ENCODE measurements at places on chromosomes 12 and 14.

DNA sequence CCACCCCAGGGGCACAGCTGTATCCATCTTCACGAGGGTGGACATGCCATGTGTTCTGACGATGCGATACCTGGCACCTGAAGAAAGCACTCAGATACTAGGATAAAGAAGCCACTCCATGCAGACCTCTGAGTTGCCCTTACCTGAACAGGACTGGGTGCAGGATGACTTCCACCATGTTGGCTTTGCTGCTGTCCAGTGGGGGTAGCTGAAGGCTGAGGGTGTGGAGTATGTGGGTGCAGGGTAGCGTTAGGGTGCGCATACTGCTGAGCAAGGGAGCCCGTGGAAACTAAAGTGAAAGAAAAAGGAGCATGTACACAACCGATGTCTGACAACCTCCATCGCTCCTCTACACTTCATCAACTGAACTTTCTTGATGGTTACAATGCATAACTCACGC lies 51.3 kb downstream of the SH2B3 start:
- peaks cover 7% of the 10 kb centered on the region for H3K4me1 ChIP-seq
- ATAC-seq = no peak
- no peaks in the 10 kb centered on the region for H3K27me3 ChIP-seq
- H3K36me3 ChIP-seq = peaks cover 86% of the 10 kb centered on the region
- H3K27ac ChIP-seq = no peak overlapping the region

GRCh38 chr14:40416565-40416964 lies 984.3 kb upstream of the FBXO33 start:
- H3K27ac ChIP-seq = no peak overlapping the region
- no peaks in the 10 kb centered on the region for H3K27me3 ChIP-seq
- no peaks in the 10 kb centered on the region for H3K36me3 ChIP-seq
- H3K4me3 ChIP-seq = no peak overlapping the region

GRCh38 chr12:18373181-18373580 lies 111.9 kb downstream of the PIK3C2G start:
- H3K4me3 ChIP-seq = no peak overlapping the region
- no peaks in the 10 kb centered on the region for H3K36me3 ChIP-seq
- no peak for ATAC-seq
- H3K27me3 ChIP-seq = no peaks in the 10 kb centered on the region
- H3K27ac ChIP-seq = no peak overlapping the region
- no peaks in the 10 kb centered on the region for H3K4me1 ChIP-seq

DNA sequence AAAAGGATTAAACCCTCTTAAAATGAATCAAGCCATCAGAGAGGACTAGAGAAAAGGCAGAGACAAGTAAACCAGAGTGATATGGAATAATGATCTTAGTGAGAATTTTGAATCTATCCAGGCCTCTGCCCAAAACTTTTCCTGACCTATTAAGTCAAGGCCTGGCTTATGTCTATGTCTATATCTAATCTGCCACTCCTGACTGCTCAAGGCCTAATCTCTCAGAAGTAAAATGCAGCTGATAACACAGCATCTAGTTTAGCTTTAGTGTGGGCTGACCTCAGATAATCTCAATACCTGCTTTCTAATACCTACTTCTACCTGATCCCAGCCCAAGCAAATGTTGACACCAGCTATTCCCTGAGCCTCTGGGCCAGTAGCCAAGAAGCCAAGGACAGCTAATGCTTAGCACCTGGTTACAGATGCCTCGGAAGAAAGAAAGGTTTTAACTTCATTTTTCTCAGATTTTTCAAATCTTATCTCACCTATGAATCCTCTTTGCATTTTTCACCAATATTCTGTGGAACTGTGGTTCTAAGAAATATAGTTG lies 1472.5 kb upstream of the SEL1L start:
- ATAC-seq = no peak
- H3K27ac ChIP-seq = no peak overlapping the region
- H3K36me3 ChIP-seq = no peaks in the 10 kb centered on the region
- H3K4me1 ChIP-seq = no peaks in the 10 kb centered on the region

- H3K4me3 ChIP-seq = no peak overlapping the region
- no peak overlapping the region for H3K27ac ChIP-seq
- peaks cover 34% of the 10 kb centered on the region for H3K36me3 ChIP-seq
- H3K4me1 ChIP-seq = no peaks in the 10 kb centered on the region
Measured at GRCh38 chr14:73295198-73295796, 58.0 kb downstream of the PAPLN start.

- H3K4me3 ChIP-seq = no peak overlapping the region
- H3K27me3 ChIP-seq = peaks cover 72% of the 10 kb centered on the region
- no peaks in the 10 kb centered on the region for H3K36me3 ChIP-seq
- no peak overlapping the region for H3K27ac ChIP-seq
- no peak for ATAC-seq
Measured at GRCh38 chr12:111099186-111099585, 178.8 kb upstream of the MYL2 start.

DNA sequence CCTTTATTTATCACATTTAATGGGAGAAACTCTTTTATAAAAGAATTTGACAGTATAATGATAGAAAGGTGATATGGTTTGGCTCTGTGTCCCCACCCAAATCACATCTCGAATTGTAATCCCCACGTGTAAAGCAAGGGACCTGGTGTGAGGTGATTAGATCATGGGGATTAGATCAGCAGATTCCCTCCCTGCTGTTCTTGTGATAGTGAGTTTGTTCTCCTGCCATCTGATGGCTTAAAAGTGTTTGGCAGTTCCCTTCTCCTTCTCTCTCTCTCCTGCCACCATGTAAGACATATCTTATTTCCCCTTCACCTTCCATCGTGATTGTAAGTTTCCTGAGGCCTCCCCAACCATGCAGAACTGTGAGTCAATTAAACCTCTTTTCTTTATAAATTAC lies 1110.3 kb downstream of the FLRT2 start:
- no peaks in the 10 kb centered on the region for H3K36me3 ChIP-seq
- H3K27me3 ChIP-seq = no peaks in the 10 kb centered on the region
- H3K4me3 ChIP-seq = no peak overlapping the region
- no peaks in the 10 kb centered on the region for H3K4me1 ChIP-seq
- no peak overlapping the region for H3K27ac ChIP-seq

DNA sequence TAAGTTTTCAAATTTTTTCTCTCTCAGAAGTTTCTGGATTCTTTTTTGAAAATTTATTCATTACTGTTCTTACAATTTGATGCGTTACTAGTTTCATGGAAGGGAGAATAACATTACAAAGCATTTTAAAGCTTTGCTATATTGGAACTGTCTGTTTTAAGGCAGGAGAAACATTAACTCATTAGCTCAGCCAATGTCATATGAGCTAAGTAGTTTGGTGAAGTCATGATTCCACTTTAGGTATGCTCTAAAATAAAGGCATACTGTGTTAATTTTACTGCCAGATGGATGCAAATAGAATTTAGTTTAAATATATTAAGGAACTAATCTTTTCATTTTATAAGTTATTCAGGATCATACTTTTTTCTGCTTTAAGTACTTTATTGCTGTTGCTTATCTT lies 46.0 kb downstream of the ARID2 start:
- H3K36me3 ChIP-seq = no peaks in the 10 kb centered on the region
- peak overlapping the region; percentile 51 for H3K27ac ChIP-seq
- no peak for ATAC-seq
- H3K4me1 ChIP-seq = peaks cover 47% of the 10 kb centered on the region

GRCh38 chr12:817941-818600 lies 65.7 kb downstream of the WNK1 start:
- no peaks in the 10 kb centered on the region for H3K36me3 ChIP-seq
- peak; percentile 58 for ATAC-seq
- H3K4me1 ChIP-seq = no peaks in the 10 kb centered on the region
- H3K27ac ChIP-seq = peak overlapping the region; percentile 53
- no peak overlapping the region for H3K4me3 ChIP-seq

GRCh38 chr14:76597387-76597786 lies 163.9 kb upstream of the VASH1 start:
- H3K27me3 ChIP-seq = no peaks in the 10 kb centered on the region
- H3K36me3 ChIP-seq = no peaks in the 10 kb centered on the region

GRCh38 chr12:15220451-15220850 lies 766 bp downstream of the RERG start:
- no peaks in the 10 kb centered on the region for H3K36me3 ChIP-seq
- no peaks in the 10 kb centered on the region for H3K27me3 ChIP-seq
- ATAC-seq = no peak
- peak overlapping the region; percentile 46 for H3K4me3 ChIP-seq
- no peaks in the 10 kb centered on the region for H3K4me1 ChIP-seq

- no peak for ATAC-seq
- H3K27ac ChIP-seq = no peak overlapping the region
- H3K27me3 ChIP-seq = no peaks in the 10 kb centered on the region
Measured at GRCh38 chr12:125098676-125099408, 33.6 kb downstream of the AACS start.

- ATAC-seq = no peak
- H3K27ac ChIP-seq = no peak overlapping the region
- H3K27me3 ChIP-seq = peaks cover 17% of the 10 kb centered on the region
- H3K4me3 ChIP-seq = no peak overlapping the region
- H3K36me3 ChIP-seq = no peaks in the 10 kb centered on the region
Measured at GRCh38 chr14:70646705-70647104, 5.0 kb downstream of the TTC9 start.

DNA sequence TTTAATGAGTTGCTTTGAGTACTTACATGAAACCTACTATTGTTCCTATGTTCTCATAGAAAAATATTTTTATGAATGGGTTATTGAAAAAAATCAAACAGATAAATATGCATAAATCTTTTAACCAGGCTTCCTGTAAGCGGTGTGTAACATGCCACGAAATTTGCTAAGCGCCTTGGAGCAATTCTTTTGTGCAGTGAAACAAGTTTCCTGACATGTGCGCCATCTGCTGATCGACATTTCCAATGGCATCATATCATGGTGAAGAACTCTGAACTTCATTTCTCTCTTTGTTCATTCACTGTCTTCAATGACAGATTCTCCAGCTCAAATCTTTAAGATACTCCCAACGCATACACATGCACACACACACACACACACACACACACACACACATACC lies 145.6 kb upstream of the NAV3 start:
- H3K36me3 ChIP-seq = no peaks in the 10 kb centered on the region
- no peak for ATAC-seq
- H3K27me3 ChIP-seq = no peaks in the 10 kb centered on the region
- H3K27ac ChIP-seq = no peak overlapping the region
- H3K4me1 ChIP-seq = no peaks in the 10 kb centered on the region

DNA sequence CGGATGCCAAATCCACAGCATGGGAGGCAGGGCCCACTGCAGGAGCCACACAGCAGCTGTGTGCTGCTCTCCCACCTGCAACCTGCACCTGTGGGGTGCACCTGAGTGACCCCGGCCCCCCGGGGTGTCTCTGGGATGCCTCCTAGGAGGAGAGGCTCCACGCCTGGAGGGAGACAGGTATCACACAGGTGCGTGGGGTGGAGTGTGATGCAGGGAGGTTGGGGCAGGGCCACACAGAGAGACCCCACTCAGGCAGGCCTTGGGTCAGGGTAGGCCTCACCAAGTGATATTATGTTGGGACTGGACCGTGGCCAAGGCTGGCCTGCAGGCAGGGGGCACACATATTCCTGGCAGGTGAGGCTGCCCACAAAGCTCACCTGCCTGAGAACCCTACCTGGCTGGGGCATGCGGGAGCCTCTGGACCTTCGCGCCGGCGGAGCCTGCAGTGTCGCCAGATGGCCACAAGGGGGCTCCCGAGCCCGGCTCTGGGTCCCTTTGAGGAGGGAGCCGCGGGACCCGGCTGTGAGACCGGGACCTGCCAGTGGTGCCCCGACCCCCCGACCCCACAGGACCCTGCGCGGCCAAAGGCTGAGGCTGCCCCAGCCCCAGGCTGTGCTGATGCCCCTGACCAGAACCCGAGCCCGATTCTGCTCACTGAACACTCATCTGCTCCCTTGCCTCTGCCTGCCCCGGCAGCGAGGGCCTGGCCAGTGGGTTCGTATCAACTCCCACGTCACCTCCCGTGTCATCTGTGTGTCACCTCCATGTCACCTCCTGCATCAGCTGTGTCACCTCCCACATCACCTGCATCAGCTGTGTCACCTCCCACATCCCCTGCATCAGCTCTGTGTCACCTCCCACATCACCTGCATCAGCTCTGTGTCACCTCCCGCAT lies 11.4 kb downstream of the TMEM121 start:
- peaks cover 60% of the 10 kb centered on the region for H3K27me3 ChIP-seq
- no peak overlapping the region for H3K4me3 ChIP-seq
- H3K27ac ChIP-seq = no peak overlapping the region
- no peaks in the 10 kb centered on the region for H3K4me1 ChIP-seq
- ATAC-seq = peak; percentile 61
- no peaks in the 10 kb centered on the region for H3K36me3 ChIP-seq

GRCh38 chr14:91415794-91416743 lies 1.6 kb downstream of the CCDC88C start:
- no peaks in the 10 kb centered on the region for H3K36me3 ChIP-seq
- H3K4me1 ChIP-seq = peaks cover 13% of the 10 kb centered on the region
- no peak overlapping the region for H3K27ac ChIP-seq
- H3K27me3 ChIP-seq = peaks cover 23% of the 10 kb centered on the region
- ATAC-seq = no peak

DNA sequence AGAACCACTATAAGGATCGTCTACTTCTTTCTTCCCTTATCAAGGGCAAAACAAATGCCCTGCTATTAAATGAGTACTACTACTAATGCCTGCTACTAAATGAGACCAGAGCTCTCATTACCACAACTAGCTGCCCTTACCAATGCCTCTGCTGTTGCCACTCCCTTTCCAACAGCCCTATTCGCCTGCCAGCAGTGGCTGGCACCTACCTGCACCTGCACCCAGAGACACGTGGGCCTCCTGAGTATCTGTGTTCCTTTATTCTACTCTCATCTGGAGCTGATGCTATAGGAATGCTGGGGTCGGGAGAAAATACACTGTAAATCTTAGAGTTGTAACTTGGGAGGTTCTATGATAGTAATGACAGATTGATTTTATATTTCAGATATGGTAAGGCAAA lies 174.7 kb downstream of the SLC2A13 start:
- no peaks in the 10 kb centered on the region for H3K4me1 ChIP-seq
- H3K27ac ChIP-seq = no peak overlapping the region
- H3K36me3 ChIP-seq = no peaks in the 10 kb centered on the region
- H3K4me3 ChIP-seq = no peak overlapping the region
- H3K27me3 ChIP-seq = no peaks in the 10 kb centered on the region

DNA sequence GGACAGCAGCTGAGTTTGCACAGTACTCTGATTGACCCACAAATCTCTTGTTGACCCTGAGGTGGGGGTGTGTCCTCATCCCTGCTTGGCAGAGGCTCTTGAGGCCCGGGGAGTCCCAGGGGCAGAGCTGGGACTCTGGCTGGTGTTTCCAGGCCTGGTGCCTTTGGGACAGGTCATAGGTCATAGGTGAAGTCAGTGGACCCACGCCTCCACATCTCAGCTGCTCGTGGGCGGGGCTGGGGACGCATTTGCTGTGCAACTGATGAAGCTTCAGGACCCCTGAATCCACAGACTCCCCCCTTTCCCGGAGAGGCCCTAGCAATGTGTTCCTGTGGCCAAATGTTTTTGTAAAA lies 408 bp upstream of the CACNA2D4 start:
- H3K27ac ChIP-seq = no peak overlapping the region
- H3K27me3 ChIP-seq = no peaks in the 10 kb centered on the region
- no peak overlapping the region for H3K4me3 ChIP-seq
- H3K4me1 ChIP-seq = peaks cover 12% of the 10 kb centered on the region
- H3K36me3 ChIP-seq = no peaks in the 10 kb centered on the region

- no peak overlapping the region for H3K4me3 ChIP-seq
- no peak overlapping the region for H3K27ac ChIP-seq
- H3K4me1 ChIP-seq = no peaks in the 10 kb centered on the region
- H3K27me3 ChIP-seq = no peaks in the 10 kb centered on the region
- H3K36me3 ChIP-seq = peaks cover 3% of the 10 kb centered on the region
Measured at GRCh38 chr12:76811976-76812375, 48.1 kb downstream of the ZDHHC17 start.

GRCh38 chr14:32692441-32692840 lies 246.2 kb upstream of the NPAS3 start:
- H3K36me3 ChIP-seq = no peaks in the 10 kb centered on the region
- no peaks in the 10 kb centered on the region for H3K27me3 ChIP-seq
- H3K4me3 ChIP-seq = no peak overlapping the region
- no peaks in the 10 kb centered on the region for H3K4me1 ChIP-seq
- no peak overlapping the region for H3K27ac ChIP-seq
